ENCODE measurements at places on chromosomes 4 and X. TPM values are rescaled to one million over a fixed set of nuclear protein-coding genes. Genes with fewer than 3 reads are reported as not detected.

GRCh38 chr4:185672151-185672550, 136.8 kb upstream of the PDLIM3 start:
- H3K36me3 ChIP-seq, result peaks cover 24% of the 10 kb centered on the region
- H3K27me3 ChIP-seq, result no peaks in the 10 kb centered on the region
- no peak for DNase-seq

N4BP2 gene
- polyA plus RNA-seq, result 2.0 TPM

PRSS12 gene
- polyA plus RNA-seq, result 10.1 TPM

MRFAP1L1 gene
- polyA plus RNA-seq, result 54.6 TPM

MAGED4 gene
- polyA plus RNA-seq, result not detected

DNA sequence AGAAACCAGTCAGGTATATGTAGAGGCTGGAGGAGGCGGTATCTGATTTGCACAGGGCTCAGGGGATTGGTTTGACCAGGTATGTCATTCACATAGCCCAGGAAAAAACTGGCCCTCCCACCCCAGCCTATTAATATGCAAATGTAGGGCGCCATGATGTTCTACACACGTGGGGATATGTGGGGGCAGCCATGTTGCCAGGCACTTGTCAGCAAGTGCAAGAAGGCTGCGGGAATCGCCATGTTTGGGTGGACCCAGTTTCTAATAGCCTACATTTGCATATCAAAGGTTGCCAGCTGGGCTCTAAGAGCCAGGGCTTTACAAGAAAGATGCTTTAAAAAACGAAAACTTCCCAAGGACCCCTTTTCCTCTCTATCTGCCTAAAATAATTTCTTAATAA, 335.1 kb downstream of the SMARCA1 start:
- no peak overlapping the region for H3K4me3 ChIP-seq
- no peak overlapping the region for H3K27ac ChIP-seq
- H3K36me3 ChIP-seq, result no peaks in the 10 kb centered on the region
- H3K4me1 ChIP-seq, result no peaks in the 10 kb centered on the region
- no peak for DNase-seq
- H3K27me3 ChIP-seq, result no peaks in the 10 kb centered on the region

DNA sequence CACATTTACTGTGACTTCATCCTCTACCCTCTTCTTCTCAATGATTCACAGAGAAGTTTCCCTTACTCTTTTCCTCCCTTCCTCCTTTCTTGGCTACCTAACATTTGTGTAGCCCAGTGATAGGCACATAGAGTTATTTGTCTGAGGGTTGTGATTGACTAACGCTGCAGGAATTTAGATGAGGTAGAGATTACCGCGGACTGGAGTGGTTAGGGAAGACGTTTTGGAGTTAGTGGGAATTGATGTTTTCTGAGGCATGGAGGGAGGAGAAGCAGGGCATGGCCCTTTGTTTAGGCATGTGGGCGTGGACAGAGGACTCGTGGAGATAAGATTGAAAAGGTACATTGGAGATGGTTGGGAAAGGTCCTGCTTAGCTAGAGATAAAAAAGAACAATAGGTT, 246.7 kb downstream of the GPAT3 start:
- H3K27me3 ChIP-seq, result no peaks in the 10 kb centered on the region
- no peak for DNase-seq
- no peak overlapping the region for H3K27ac ChIP-seq
- H3K4me3 ChIP-seq, result no peak overlapping the region
- H3K36me3 ChIP-seq, result no peaks in the 10 kb centered on the region
- no peaks in the 10 kb centered on the region for H3K4me1 ChIP-seq

DNA sequence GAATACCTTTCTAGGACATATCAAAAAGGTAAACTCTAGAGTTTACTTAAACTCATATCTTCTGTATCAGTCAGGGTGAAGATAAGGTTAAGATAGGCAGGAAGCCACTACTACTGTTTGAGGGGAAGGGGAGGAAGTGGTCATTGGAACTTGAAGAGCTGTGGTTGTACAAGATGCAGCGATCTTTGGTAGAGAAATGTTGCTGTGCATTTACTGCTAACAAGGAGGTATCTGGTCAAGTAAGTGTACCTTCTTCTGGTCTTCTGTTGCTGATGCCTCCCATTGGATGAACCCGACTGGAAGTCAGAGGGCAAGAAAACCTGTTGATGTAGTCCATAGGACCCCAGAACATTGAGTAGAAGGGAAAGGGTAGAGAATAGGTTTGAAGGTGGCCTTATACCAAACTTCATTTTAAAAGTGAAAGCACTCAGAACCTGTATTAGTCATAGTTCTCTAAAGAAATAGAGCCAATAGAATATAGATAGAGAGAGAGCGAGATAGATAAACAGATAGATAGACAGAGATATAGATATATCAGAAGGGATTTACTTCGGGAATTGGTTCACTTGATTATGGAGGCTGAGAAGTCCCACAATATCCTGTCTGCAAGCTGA, 47.9 kb upstream of the TSPAN5 start:
- H3K27ac ChIP-seq, result no peak overlapping the region

- H3K27me3 ChIP-seq, result no peaks in the 10 kb centered on the region
- H3K4me1 ChIP-seq, result no peaks in the 10 kb centered on the region
- H3K27ac ChIP-seq, result no peak overlapping the region
Observed at GRCh38 chrX:22365460-22365859, 92.7 kb downstream of the CBLL2 start.

- no peaks in the 10 kb centered on the region for H3K36me3 ChIP-seq
- peak; percentile 22 for DNase-seq
- no peak overlapping the region for H3K4me3 ChIP-seq
- H3K4me1 ChIP-seq, result no peaks in the 10 kb centered on the region
- H3K27ac ChIP-seq, result no peak overlapping the region
- no peaks in the 10 kb centered on the region for H3K27me3 ChIP-seq
Observed at GRCh38 chr4:55291227-55291640, 54.8 kb upstream of the SRD5A3 start.

HDX gene
- 0.46 TPM for polyA plus RNA-seq

- peaks cover 33% of the 10 kb centered on the region for H3K4me1 ChIP-seq
- H3K4me3 ChIP-seq, result peak overlapping the region; percentile 49
- H3K27ac ChIP-seq, result no peak overlapping the region
Observed at GRCh38 chr4:42396361-42396751, 932 bp upstream of the SHISA3 start.

GRCh38 chr4:88618782-88619485, 26.7 kb downstream of the HERC3 start:
- no peak for DNase-seq
- peaks cover 4% of the 10 kb centered on the region for H3K36me3 ChIP-seq
- H3K27me3 ChIP-seq, result no peaks in the 10 kb centered on the region
- no peak overlapping the region for H3K27ac ChIP-seq
- H3K4me1 ChIP-seq, result peaks cover 28% of the 10 kb centered on the region
